NCI-H526 treated with DMSO at 0.1 percent for 48 hours (cell line): ENCODE measurements at places on chromosomes 1 and 21.

DNA sequence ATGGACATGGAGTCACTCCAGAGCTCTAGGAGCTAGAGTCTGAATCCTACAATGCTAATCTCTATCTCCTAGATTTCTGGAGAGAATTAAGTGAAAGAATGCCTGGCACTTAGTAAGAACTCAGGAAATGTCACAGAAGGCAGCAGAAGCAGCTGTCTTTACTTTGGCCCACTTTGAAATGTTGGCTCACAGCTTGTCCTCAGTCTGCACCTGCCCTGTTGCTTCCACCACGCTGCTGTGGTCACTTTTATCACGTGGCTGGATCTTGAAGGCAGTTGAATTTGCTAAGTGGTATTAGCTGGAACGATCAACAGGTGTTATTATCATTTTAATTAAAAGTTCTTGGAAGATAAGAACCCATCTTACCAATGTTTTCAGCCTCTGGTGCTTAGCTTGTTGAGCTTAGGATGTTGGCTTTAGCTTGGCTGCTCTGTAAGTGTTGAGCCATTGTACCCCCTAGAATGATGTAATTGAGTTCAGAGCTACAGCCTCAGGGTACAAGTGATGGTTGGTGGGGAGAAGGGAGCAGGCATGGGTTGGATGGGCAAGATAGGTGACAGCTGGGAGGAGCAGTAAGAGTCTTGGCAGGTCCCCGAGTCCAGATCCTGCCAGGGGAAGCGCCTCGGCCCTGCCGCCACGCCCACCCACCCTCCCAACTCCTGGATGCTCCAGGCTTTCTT lies 41.9 kb upstream of the EPS8L3 start:
- no peak for DNase-seq

GRCh38 chr1:156176610-156177210 lies 17.2 kb upstream of the SLC25A44 start:
- no peak for DNase-seq

DNA sequence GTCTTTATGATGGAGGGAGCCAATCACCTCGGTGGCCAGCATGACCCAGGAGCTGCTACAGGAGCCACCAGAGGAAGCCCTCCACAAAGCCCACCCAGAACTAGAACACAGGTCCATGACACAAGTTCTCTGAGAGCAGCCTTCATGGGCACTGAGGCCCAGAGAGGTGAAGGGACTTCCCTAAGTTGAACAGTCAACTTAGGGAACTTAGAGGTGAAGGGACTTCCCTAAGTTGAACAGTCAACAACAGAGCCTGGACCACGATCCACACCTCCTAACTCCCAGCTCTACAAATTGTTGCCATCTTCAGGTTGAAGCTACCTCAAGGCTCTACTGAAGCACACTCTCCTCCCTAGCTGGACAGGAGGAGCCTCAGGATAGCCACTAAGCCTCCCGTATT lies 132.7 kb downstream of the CCDC185 start:
- no peak for DNase-seq

GRCh38 chr21:33587792-33588484 lies 546 bp downstream of the DONSON start:
- DNase-seq = no peak

DNA sequence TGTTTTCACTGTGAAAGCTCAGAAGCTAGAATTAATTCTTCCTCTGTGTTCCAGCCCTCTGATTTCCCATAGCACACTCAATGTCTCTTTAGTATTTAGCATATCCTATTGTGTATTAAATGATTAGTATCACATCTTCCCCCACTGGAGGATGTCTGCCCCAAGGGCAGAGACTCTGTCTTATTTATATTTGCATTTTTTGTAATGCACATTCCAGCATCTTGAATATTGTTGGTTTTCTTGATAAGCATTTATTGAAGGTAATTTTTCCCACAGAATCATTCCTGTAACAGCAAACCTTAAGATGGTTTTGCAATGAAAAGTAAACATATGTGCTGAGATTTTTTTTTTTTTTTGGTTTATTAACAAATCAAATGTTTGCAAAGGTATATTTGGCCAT lies 34.1 kb downstream of the CENPF start:
- DNase-seq = no peak

DNA sequence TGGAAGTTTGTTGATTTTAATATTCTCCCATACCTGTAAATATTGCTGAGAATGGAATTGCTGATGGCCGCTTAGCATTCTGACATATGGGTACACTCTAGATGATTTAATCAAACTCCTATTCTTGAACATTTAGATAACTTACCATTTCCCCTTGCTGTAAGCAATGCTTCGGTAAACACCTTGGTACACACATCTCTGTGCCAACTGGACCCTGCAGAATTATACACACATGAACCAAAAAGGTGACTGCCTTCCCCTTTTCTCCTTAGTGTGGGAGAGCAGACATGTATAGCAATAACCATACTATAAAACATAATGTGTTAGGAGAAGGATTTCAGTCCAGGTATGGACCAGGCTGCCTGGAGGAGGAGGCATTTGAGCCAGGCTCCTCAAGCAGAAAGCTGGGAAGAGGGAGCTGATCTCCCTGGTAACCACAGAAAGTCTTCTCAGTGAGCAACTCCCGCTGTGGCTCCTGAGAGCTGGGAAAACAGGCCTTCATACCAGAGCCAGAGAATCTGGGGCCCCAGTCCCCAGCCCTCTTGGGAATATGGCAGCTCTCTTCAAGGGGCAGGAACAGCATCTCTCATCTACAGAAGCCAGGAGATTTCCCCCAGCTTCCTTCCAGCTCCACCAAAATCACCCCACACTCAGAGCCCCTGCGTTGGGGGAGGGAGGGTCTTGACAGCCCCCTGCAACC lies 33.9 kb upstream of the CSF1 start:
- DNase-seq = no peak

DNA sequence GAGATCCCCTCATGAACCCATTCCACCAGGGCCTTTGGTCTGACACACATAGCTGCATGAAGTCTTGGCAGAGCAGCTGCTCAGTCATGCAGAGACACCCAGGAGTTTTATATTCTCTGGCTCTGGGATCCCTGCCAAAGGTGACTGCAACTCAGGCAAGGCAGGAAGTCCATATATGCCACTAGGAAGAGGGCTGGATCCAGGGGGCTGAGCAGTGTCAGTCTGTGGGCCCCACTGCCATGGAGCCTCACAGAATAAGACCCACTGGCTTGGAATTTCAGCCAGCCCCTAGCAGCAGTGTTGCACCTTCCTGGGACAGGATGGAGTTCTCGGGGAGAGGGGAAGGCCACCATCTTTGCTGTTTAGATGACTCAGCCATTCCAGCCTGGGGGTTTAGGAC lies 199.7 kb downstream of the TBX15 start:
- no peak for DNase-seq

DNA sequence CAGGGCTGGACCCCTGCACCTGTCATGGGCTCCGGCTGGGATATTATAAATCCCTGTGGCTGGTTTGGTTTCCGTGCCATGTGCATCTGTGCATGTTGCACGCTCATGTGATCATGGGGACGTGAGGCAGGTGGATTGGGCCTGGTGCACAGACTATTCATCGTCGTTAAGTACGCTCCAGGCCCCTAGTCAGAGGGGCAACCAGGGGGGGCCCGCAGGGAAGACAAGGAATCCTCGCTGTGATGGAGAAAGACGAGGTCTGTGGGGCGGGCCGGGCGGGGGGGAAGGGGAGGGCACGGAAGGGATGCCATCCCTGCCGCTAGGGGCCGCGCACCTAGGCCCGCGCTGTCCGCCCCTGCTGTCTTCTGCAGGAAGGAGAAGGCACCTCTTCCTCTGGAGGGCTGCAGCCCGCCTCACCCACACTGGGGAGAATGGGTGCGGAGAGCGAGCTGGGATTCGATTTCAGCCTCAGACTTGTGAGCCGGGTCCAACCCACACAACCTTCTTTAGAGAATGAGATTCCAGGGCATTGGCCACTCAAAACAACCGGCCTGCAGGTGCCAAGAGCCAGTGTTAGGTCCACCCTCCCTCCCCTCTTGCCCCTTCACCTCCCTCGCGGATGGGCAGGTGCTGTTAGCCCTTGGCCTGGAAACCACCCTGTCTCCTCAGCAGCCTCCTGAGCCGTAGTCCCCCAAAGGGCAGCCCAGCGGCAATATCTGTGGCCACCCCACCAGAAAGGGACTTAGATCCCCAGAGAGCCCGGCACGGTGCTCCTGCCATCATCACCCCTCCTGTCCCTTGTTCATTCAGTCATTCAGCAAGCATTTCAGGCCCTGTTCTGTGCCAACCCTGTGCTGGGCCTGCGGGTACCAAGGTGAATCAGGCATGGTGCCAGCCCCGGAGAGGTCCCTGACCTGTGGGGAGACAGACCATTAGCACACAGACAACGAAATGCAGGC lies 950 bp upstream of the LRP8 start:
- DNase-seq = no peak

GRCh38 chr1:182484531-182485257 lies 34.7 kb downstream of the RGSL1 start:
- peak; percentile 27 for DNase-seq

- no peak for DNase-seq
These were observed 12.2 kb upstream of the RAB4A start for GRCh38 chr1:229258757-229259060.

DNA sequence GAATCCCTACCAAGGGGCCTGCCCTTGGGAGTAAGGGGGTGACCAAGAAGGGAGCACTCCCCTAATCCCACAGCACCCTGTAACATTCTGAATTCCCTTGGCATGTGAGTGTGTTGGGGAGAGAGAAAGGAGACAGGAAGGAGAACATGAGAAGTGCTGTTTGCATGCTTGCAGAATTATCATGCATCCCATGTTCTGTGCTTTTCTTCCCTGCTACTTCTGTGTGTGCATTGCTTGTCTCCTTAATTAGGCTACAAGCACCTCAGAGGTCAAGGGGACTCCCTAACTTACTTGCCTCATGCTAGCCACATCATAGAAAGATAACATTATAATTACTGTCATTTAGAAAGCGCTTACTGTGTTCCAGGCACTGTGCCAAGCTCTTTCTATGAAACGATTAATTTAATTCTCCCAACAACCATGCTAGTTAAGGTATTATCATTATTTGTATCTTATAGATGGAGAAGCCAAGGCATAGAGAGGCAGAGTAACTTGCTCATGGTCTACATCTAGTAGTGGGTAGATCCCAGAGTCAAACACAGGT lies 11.1 kb downstream of the NOS1AP start:
- DNase-seq = no peak

DNA sequence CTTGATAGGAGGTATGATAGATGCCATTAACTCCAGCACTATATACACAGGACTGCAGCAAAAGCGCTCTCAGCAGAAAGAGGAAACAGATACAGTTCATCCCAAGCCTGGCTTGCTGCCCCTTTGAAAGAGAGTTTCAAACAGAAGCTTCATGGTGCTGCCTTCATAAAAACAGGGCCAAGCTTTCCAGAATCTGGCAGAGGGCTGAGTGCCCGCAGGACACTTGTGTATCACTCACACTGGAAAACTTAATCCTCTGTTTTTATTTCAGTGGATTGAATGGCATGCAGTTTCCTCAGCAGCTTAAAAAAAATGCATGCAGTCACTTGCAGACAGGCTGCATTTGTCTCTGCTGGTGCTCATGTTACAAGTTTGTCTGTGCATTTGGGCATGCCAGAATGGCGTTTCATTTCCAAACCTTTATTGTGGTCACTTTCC lies 40.4 kb downstream of the KCNJ15 start:
- no peak for DNase-seq

DNA sequence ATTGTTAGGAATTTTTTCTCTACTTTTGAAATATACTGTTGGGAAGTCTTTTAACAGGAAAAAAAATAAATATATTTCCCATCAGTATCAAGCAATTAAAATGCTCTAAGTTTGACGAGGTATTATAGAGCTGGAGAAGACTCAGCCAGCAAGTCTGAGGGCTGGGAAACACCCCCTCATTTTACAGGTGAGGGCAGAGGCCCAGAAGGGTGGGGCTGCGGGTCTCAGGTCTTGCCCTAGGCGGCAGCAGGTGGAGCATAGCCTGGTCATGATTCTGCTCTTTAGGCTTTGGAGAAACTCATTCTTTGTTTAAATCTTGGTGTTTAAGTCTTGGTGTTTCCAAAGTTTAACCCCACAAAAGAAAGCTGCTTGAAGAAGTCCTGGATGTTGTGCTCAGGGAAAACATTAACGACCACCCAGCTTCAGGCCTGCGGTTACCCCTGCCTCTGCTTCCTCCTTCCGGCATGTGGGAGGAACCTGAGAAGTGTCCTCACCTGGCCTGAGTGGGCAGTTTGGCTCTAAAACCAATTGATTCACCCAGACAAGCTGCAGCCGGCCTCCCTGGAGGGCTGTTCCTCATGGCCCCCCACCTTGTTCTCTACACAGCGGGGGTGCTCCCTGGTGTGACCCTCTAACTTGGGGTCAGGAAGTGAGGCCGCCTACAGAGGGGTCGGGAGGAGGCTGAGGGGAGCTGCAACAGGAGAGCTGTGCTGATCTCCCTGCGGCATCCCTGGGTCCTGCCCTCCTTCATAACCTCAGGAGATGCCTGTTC lies 41.7 kb downstream of the OLFML2B start:
- DNase-seq = no peak

GRCh38 chr21:23780326-23780725 lies 1827.0 kb downstream of the MRPL39 start:
- DNase-seq = no peak

DNA sequence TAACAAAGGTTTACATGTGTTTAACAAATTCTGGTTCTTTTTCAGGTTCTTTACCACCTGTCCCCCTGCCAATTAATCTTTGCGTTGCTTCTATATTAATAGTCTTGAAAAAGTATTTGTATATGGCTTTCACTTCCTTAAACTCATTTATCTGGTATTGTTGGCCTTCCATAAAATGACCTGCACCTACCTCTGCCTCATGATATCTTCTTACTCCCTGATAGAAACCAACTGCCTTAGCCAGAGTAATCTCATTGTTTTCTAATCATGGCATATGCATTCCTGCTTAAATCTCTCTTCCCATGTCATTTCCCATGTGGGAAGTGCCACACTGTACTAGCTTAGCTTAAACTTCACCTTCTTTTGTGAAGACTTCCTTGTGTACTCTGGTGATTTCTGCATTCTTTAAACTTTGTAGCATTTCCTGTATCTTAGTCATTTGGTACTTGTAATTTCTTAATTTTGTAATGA lies 8.7 kb downstream of the SMG7 start:
- DNase-seq = no peak

GRCh38 chr21:41916888-41917433 lies 36.9 kb downstream of the C2CD2 start:
- DNase-seq = no peak

- DNase-seq = no peak
These were observed 21.6 kb downstream of the GABPA start for GRCh38 chr21:25756190-25756932.

GRCh38 chr1:33442141-33442540 lies 11.2 kb upstream of the PHC2 start:
- DNase-seq = no peak

GRCh38 chr1:224387302-224387912 lies 30.7 kb downstream of the CNIH4 start:
- no peak for DNase-seq

GRCh38 chr1:163357378-163357777 lies 35.6 kb downstream of the NUF2 start:
- DNase-seq = no peak

GRCh38 chr1:2283991-2284895 lies 56.1 kb downstream of the SKI start:
- no peak for DNase-seq

GRCh38 chr1:231392389-231393131 lies 29.5 kb downstream of the EGLN1 start:
- no peak for DNase-seq
